Activated CD8-positive, alpha-beta memory T cell treated with anti-CD3 and anti-CD28 coated beads for 1 hour (primary cell): ENCODE measurements at places on chromosomes 7 and 10.

DNA sequence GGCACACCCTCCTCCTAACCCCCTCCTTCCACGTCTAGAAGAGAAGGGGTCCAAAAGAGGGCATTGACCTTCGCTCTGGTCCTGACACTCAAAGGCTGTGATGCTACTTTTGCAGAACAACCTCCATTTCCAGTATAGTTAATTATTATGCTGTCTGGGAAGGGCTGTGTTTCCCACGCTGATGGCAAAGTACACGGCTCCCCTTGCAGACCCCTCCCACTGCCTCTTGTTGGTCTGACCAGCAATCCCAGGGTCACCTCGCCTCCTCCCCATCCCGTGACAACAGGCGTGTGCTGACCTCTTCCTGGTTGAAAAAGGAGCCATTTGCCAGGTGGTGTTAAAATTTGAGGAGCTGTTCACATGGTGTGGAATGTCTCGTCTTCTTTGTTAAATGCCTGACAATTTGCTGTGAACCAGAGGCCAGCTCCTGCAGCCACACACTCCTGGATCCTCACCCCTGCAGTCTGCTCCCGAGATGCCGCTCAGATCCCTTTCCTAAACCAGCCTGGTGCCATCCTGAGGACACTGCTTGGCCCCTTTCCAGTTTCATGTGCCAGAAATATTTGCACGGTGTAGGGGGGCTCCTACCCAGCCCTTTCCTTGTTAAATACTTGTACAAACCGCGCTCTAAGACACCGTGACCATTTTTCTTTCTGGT, 321.7 kb downstream of the WDR37 start:
- DNase-seq, result no peak

DNA sequence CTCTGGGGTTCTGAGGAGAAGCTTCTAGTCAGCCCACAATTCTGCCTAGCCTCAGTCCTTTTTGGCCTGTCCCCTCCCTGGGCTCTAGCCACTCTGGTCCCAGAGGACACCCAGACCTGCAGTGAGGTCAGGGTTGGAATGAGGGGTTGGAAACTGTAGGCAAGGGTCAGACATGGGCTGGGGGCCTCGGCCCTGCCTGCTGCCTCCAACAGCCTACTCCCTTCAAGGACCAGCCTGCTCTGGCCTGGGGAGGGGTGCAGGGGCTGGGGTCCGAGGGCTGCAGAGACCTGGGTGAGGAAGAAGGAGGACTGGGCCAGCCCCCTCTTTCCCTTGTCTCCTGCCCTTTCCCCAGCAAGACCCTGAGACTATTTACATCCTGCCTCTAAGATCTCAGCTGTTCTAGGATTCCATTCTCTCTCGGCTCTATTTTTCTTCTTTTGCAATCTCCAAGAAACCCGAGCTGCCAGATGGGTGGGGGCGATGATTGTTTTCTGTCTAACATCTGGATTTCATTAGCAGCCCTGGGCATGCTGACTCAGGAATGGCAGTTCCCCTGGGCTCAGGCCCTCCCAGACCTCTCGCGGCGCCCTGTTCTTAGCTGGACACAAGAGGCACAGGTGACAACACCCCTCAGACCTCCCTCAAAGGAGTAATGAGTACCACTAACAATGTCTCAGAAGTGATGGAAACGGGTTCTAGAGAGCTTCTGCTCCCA, 23.1 kb downstream of the ZCCHC24 start:
- no peak for DNase-seq

- no peak for DNase-seq
Observed at GRCh38 chr10:9052767-9053166, 998.3 kb downstream of the GATA3 start.

DNA sequence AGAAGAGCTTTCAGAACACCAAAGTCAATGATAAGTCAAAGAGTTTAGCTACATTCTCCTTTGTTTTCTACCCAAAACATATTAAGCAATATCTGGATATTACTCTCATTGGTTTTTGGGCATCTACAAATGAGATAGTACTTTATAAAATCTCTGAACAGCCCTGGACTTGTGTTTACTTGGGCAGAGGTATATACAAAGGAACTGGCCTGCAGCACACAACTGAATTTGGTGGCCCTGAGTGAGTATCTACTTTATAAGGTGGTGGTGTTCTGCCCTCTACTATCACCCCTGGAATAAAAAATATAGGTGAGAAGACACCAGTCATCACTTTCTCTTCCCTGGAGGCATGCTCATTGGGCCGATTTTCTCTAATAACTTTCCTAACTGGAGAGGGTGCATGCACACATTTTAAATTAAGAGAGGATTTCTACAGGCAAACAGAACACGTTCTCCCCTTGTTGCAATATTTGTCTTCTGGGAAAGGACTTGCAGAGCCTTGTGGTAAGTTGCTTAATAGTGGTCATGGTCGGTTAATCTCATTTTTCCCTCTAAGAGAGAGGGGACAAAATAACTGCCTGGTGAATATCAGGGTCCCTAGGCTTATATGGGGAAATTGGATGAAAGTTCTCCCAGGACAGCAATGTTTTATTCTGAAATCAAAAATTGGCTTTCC, 41.1 kb downstream of the OTUD1 start:
- no peak for DNase-seq

DNA sequence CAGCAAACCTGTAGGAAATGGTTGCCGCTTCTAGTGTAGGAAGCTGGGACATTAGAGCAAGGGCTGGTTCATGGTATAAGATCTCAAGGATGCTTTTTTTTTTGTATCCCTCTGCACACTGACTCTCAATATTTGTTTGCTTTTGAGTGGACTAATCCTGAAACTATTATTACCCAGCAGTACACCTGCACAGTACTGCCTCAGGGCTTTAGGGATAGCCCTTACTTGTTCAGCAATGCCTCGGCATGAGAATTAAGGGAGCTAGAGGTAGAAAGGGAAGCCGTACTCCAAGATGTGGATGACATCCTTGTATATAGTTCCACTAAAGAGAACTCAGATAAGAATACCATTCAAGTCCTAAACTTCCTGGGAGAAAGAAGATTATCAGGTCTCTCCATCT, 70.5 kb downstream of the COPG2 start:
- DNase-seq, result no peak

DNA sequence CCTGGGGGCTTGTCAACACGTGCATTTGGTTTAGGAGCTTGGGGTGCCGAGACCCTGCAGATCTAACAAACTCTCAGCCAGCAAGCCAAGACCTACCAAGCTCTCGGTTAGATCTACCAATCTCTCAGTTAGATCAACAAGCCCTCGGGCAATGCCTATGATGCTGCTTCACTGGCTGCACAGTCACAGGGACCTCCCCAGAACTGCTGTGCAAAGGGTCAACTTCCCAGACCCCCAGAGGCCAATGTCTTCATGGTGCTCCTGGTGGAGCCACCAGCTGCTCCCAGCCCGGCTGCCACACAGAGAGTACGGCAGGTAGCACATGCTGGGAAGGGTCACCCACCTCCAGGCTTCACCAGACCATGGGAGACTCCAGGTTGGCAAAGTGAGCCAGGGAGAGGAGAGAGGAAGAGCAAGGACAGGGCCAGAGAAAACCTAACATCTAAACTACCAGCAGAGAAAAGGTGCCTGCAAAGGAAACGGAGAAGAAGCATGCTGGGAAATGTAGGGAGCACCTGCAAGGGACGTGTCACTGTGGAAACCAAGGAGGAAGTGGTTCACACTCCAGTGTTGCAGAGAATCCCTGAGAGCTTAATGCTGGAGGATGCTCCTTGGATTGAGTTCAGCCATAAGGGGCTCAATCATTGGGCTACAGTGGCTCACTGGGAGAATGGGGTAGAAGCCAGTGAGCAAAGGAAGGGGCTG, 51.5 kb upstream of the GDF10 start:
- DNase-seq, result no peak

DNA sequence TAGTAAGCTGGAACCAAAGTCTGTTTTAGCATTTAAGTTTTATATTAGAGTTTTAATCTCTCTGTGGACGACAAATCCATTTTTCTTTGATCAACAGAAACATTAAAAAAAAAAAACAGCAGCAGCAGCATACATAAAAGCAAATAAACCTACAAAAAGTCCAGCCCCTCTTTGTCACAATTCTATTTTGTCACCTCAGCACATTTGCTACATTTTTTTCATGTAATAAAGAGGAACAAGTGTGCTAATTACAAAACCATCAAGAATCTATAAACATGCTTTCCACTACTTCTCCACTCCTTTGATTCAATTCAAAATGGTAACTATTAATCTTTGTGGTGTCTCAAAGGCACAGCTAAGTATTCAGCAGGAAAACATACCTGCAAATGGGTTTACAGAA, 259.8 kb upstream of the GNAI1 start:
- DNase-seq, result no peak

DNA sequence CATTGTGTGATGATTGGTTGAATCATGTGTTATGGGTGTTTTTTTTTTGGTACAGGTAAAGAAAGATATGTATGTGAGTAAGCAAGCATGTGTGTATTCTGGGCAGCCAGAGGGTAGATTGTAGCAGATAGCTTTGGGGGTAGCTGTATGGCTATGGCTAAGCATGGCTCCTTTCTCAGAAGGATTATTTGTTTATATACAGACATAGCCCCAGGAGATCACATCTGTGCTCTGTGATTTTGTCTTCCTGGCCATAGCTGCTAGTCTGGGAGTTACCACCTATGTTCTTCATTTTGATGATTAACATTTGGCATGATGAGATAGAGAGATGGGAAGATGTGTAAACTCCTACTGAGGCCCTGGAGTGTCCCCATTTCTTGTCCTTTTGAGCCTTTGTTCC, 23.2 kb upstream of the ICA1 start:
- no peak for DNase-seq

DNA sequence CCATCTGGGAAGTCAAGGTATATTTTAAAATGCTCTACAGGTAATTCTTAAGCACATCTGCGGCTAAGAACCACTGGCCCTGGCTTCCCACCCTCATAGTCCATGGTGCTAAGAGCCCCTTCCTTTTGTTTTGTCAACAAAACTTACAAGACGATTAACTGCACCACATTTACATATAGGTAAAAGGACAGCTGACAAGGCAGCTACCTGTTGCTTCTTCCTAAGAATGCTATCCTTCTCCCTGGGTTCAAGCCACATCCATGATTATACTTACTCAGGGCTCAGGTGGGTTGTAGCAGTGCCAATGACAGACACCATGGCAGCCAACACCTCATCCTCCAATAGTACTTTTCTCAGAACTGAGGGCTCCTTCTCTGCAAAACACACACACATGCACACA, 16.3 kb downstream of the ZDHHC16 start:
- no peak for DNase-seq

GRCh38 chr7:113562242-113562641, 356.6 kb downstream of the PPP1R3A start:
- DNase-seq, result no peak

GRCh38 chr10:11782793-11783557, 40.2 kb upstream of the PROSER2 start:
- DNase-seq, result no peak

GRCh38 chr10:55024713-55025112, 223.7 kb upstream of the PCDH15 start:
- no peak for DNase-seq

GRCh38 chr10:1159131-1160061, 103.2 kb downstream of the WDR37 start:
- DNase-seq, result no peak

- DNase-seq, result no peak
Observed at GRCh38 chr7:20220293-20220761, 3.1 kb upstream of the MACC1 start.

GRCh38 chr7:158027646-158028045, 560.0 kb downstream of the PTPRN2 start:
- DNase-seq, result no peak

DNA sequence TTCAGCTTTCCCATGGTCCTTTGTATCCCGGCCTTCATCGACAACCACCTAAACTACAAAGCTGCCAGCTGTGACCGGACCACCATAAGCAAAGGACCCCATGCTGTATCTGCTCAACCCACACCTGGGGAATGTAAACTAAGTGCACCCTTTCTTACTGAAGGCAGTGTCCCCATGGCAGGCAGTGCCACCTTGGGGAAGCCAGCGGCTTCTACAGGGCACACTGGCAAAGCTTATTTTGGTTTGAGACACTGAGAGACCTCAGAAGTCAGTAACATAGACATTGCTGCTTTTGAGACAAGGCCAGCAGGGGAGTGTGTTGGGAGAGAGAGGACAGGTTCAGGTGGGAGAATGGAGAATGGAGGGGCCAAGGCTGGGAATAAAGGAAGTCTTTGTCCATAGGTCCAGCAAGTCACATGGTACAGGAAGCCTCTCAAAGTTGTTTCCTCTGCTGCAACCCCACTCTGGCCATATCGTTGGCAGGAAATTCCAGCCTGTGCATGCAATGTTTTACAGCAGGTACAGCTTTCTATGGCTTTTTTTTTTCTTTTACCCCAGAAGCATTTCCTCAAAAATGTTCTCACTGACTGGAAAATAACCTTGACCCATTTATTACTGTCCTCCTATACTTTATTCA, 85.9 kb upstream of the NPVF start:
- no peak for DNase-seq

GRCh38 chr10:77494327-77494726, 143.3 kb downstream of the KCNMA1 start:
- no peak for DNase-seq

DNA sequence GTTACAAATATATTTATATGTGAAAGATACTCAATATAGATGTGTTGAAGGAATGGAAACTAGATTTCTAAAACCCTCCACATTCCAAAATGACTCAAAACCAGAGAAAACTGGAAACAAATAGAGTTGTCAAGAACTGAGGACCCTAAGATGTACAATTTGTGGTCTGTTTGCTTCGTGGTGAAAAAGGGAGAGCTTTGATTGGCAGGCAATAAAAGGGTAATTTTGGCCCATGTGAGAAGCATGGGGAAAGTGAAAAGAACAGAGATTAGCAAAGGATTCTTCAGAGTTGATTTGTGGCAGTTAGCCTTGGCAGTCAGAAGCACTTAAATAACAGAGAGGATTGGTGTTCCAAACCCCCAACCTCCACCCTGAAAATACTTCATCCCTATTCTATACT, 37.1 kb upstream of the DKK1 start:
- DNase-seq, result no peak

DNA sequence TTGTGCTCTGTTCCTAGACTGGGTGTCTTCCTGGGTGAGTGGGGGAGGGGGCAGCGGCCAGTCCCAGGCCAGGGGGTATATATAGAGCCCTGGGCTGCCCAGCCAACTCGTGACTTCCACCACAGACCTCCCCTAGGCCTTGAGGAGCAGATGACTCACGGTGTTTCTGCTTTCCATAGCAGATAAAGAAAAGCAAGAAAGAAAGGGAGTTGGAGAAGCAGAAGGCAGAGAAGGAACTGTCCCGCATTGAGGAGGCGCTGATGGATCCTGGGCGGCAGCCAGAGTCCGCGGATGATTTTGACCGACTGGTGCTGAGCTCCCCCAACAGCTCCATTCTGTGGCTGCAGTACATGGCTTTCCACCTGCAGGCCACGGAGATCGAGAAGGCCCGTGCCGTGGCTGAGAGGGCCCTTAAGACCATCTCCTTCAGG, 10.1 kb downstream of the CALHM2 start:
- no peak for DNase-seq

DNA sequence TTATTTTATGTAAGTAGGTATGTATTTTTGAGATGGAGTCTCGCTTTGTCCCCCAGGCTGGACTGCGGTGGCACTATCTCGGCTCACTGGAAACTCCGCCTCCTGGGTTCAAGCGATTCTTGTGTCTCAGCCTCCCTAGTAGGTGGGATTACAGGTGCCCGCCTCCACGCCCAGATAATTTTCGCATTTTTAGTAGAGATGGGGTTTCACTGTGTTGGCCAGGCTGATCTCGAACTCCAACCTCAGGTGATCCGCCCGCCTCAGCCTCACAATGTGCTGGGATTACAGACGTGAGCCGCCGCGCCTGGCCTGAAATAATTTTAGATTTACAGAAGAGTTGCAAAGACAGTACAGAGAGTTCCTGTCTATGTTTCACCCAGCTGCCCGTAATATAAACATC, 37.5 kb downstream of the PFKFB3 start:
- DNase-seq, result no peak

- DNase-seq, result no peak
Observed at GRCh38 chr10:65565246-65565645, 1360.6 kb upstream of the LRRTM3 start.
